ENCODE measurements at places on chromosomes 6 and 20.

DNA sequence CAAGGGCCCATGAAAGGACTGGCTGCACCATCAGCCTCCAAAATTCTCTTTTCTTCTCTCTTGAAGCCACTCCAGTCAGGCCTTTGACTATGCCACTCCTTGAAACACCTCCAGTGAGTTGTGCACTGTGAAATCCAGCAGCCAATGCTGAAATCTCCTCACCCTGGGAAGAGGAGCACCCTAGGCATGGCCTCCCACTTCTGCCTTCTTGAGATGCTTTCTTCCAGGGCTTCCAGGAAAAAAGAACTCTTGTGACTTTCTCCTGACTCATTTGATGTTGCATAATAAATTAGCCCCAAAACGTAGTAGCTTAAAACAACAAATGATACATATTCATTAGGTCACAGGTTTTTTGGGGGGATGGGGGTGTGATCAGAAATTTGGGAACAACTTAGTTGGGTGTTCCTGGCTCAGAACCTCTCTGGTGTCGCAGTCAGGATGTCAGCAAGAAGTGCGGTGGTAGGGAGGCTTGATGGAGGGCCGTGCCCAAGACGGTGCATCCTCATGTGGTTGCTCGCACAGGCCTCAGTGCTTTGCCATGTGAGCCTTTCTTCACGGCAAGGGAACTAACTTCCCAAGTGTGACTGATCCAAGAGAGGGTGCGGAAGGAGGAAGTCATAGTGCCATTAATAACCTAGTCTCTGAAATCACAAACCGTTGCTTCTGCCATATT is 12.1 kb downstream of the NCR2 start:
- no peak for DNase-seq

DNA sequence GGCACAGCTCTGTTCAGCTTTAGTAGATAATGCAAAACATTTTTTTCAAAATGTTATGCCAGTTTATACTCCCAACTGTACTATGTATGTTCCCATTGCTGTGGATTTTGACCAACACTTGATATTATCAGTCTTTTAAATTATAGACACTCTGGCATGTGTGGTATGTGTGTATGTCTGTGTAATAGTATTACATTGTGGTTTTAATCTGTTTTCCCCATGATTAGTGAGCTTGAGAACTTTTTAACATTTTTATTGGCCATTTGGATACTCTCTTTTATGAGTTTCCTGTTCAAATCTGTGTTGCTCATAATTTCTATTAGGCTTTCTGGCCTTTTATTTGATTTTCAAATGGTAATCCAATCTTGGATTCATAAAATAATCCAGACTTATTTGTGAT is 69.2 kb upstream of the TXNDC5 start:
- DNase-seq, result no peak

DNA sequence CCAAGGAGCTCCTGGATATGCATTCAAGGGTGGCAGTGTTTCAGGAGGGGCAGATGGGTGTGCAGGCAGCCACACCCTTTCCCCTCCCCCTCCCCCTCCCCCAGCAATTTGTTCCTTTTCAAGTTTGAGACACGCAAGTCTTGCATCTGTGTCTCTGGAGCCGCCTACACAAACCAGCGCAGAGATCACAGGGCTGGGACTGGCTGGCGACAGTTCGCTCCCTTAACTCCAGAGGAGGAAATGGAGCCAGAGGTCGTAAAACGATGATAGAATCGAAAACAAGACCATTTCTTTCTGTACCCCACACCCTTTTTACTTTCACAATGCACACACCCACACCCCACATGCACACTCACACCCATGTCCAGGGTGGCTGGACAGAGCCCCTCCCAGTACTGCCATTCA is 163.1 kb downstream of the LY86 start:
- DNase-seq, result no peak

- no peak for DNase-seq
Observed at GRCh38 chr6:144578385-144579350, 293.5 kb downstream of the UTRN start.

- no peak for DNase-seq
Observed at GRCh38 chr6:133595111-133595761, 293.7 kb upstream of the TCF21 start.

GRCh38 chr6:3808759-3809514 is 40.2 kb upstream of the FAM50B start:
- no peak for DNase-seq

GRCh38 chr6:70371454-70372105 is 41.7 kb upstream of the FAM135A start:
- DNase-seq, result no peak

DNA sequence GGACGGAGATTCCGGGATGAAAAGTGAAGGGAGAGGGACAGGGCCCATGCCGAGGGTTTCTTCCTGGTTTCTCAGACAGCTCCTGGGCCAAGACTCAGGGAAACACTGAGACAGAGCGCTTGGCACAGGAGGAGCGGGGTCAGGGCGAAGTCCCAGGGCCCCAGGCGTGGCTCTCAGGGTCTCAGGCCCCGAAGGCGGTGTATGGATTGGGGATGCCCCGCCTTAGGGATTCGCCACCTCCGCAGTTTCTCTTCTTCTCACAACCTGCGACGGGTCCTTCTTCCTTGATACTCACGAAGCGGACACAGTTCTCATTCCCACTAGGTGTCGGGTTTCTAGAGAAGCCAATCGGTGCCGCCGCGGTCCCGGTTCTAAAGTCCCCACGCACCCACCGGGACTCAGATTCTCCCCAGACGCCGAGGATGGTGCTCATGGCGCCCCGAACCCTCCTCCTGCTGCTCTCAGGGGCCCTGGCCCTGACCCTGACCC is 55.0 kb upstream of the HLA-A start:
- DNase-seq, result peak; percentile 38

DNA sequence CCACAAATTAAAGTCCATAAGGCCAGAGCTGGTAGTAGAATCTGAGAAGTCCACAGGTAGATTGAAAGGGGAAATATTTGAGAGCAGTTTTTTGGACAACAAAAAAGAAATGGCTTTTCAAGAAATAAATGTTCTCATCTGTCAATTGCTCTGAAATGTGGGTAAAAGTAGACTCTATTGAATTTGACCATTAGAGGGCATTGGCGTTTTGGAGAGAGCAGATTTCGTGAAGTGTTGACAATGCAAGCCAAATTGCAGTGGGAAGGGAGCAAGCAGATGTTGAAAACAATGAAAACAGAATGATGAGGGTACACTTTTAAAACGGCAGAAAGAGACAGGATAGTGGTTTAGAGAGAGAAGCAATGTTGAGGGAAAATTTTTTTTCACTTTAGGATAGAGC is 149.1 kb upstream of the FAM83B start:
- DNase-seq, result no peak

- DNase-seq, result peak; percentile 88
Observed at GRCh38 chr6:32413427-32414047, 6.6 kb upstream of the BTNL2 start.

DNA sequence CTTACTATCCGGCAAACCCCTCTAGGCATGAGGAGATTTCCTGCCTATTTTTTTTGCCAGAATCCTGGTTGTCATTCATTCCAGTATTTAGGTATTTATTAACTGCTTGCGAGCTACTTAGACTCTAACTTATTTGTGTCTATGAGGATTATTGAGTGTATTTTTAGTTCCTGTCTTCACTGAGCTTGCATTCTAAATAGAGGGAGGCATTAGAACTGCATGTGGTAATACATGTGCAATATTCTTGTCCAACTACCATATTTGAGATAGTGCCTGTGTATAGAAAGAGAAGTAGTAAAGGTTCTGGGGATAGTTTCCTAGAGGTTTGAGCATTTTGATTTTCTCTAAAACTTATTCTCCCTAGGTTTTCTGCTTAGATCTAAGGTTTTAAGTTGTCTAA is 308.9 kb downstream of the EYA4 start:
- no peak for DNase-seq

DNA sequence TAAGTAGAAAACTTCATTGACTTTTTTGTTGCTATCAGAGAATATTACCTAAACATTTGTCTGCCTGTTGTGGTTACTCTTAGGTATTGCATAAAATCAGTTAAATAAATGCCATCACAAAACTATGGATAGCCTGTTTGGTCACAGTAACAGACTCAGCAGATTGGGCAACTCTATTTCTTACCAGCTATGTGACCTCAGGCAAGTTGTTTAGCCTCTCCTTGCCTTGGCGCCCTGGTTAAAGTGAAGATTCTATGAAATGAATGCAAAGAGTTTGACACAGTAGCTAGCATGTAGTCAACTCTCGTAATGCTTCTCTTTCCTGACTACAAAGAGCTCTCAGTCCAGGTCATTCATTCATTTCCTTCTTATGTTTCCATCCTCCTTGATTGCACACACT is 82.5 kb upstream of the ID4 start:
- DNase-seq, result no peak

GRCh38 chr6:21003780-21004541 is 469.7 kb downstream of the CDKAL1 start:
- no peak for DNase-seq

Data from activated CD8-positive, alpha-beta memory T cell treated with anti-CD3 and anti-CD28 coated beads, Interleukin-2, amount 50 U/mL, for 4 hours (primary cell).